ENCODE measurements at places on chromosomes 12 and 14.

DNA sequence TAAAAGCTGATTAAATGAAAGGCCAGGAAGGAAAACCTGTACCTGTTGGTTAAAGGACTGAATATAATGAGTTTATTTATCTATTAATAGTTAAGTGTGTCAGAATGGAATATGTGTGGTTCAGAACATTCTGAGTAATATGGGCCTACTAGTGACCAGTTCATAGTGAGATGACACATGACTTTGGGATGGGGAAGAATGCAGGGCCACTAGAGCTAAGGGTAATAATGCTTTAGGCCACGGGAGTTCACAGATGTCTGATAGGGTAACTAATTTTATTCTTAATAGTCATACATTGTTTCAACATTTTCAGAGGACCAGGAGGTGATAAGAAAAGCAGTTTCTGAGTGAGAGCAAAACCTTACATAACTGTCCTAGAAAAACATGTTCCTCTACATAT is 247.8 kb upstream of the OR4E1 start:
- DNase-seq: no peak

GRCh38 chr14:30808576-30808975 is 65.8 kb upstream of the COCH start:
- DNase-seq: no peak

GRCh38 chr14:96126783-96127271 is 77.8 kb upstream of the BDKRB2 start:
- no peak for DNase-seq

DNA sequence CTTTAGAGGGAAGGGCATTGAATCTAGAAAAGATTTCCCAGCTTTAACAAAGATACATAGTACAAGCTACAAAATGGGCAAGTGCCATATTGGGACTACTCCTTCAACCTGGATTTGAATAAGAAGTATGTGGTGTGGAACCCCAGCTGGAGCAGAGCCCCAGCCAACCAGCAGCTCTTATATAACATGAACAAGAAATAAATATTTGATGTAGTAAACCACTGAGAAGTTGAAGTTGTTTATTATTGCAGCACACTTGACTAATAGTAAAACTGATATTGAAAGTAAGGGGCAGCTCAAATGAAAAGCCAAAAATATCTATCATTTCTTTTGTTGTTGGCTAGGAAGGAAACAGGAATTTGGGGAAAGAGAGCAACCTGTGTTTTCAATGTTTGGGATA is 701.8 kb downstream of the TMTC2 start:
- no peak for DNase-seq

DNA sequence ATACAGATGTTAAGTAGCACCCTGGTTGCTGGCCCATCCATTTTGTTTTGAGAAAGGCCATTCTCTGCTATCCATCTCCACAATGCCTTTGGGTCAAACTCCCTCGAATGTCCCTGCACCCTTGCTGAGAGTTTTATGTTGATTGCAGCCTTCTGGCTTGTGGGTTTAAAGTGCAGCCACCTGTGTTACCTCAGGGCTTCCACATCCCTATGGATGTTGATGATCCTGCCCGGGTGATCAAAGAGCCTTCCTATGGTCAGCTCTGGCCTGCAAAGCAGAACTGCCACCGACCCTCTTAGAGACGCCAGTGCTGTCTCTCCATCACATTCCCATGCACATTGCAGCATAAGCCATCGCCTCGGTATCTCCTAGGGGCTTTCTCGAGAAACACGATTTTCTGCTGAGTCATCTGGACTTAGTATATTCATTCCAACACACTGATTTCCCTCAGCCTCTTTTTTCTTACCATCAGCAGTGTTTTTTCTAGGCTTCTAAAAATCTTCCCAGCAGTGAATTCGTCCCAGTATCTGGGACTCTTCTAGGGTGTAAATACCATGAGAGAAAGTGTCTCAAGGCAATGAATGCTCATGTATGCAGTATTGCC is 585.7 kb upstream of the TMEM132C start:
- DNase-seq: no peak

DNA sequence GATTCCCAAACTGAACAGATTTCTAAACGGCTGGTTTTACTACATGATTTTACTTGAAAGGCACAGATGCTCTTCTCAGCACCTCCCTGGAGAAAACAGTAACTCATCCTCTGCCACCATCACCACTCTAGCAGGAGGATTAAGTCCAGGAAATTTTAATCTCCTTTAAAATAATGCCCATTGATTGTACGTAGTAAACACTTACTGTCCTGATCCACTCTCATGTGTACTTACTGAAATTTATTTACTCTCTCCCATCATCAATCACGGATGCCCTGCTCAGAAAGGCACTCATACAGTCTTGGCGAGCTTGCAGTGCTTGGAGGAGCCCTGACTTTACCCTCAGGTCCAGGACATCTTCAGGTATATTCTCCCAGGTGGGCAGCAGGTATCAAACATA is 239.8 kb upstream of the EGLN3 start:
- DNase-seq: no peak

- no peak for DNase-seq
Measured at GRCh38 chr14:92414690-92415445, 91.9 kb downstream of the SLC24A4 start.

DNA sequence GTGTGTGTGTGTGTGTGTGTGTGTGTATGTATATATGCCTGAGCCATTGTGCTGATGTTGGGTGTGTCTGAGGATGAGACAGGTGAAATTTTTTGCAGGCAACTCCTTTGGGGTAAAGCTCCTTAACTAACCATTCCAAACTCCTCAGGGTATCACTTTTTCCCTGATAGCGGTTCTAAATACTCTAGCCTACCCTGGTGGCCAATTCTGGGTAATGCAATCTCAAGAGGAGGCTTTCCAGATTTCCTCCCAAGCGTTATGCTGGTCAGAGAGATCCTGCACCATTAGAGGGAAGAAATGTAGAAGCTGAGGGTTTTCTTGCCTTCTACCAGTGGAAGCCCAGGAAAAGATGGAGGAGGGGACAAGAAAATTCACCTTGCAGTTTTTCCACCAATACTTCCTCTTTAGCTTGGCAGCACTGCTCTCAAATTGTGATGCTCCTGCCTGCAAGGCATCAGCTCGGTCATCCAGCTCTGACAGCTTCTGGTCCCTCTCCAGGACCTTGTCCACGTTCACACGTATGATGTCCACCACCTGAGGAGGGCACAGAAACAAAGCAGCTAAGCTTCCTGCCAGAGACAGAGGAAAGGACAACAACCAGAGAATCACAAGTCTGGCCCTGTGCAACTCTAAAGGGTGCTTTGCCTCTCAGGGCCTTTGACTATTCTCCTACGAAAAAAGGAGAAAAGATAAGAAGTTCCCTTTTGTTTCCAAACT is 4.9 kb downstream of the VAMP1 start:
- peak; percentile 73 for DNase-seq
